Epithelial cell of alveolus of lung (primary cell): ENCODE measurements at places on chromosomes 5 and 9. TPM values are rescaled to one million over a fixed set of nuclear protein-coding genes. Genes with fewer than 3 reads are reported as not detected.

ZNF366 gene
- under 0.01 TPM in 2 replicates for total RNA-seq

ZNF608 gene
- 9.3 and 46.2 TPM in 2 replicates for total RNA-seq

CCDC180 gene
- total RNA-seq = 0.65 and 0.96 TPM in 2 replicates

PTTG1 gene
- total RNA-seq = 54.9 and 267 TPM in 2 replicates

FST gene
- total RNA-seq = 57.1 and 65.2 TPM in 2 replicates

FAM81B gene
- total RNA-seq = not detected in 2 replicates

LCN12 gene
- not detected in 2 replicates for total RNA-seq

PHAX gene
- total RNA-seq = 22.4 and 42.8 TPM in 2 replicates

SUSD1 gene
- total RNA-seq = 15.0 and 18.2 TPM in 2 replicates

GPX3 gene
- 5.7 and 35.0 TPM in 2 replicates for total RNA-seq

ANKRD31 gene
- under 0.01 TPM in 2 replicates for total RNA-seq
